ENCODE measurements at places on chromosomes 4 and X.

GRCh38 chr4:43758836-43759235 is 689.8 kb downstream of the KCTD8 start:
- no peak for DNase-seq

DNA sequence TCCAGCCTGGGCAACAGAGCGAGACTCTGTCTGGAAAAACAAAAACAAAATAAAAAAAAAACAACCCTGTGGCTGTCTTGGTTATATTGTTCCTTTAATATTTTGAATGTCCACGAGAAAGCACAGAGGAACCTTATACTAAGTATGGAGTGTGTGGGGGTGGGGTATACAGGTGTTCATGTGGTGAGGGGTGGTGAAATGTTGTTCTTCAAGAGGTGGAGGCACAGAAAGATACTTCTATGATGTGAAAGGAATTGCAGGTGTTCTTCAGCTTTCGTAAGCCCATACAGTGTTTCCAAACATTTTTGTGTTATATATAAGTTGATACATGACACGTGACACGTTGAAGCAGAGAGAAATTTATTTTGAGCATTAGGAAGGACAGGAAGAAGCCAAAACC is 46.4 kb downstream of the SLC9A6 start:
- no peak for DNase-seq

DNA sequence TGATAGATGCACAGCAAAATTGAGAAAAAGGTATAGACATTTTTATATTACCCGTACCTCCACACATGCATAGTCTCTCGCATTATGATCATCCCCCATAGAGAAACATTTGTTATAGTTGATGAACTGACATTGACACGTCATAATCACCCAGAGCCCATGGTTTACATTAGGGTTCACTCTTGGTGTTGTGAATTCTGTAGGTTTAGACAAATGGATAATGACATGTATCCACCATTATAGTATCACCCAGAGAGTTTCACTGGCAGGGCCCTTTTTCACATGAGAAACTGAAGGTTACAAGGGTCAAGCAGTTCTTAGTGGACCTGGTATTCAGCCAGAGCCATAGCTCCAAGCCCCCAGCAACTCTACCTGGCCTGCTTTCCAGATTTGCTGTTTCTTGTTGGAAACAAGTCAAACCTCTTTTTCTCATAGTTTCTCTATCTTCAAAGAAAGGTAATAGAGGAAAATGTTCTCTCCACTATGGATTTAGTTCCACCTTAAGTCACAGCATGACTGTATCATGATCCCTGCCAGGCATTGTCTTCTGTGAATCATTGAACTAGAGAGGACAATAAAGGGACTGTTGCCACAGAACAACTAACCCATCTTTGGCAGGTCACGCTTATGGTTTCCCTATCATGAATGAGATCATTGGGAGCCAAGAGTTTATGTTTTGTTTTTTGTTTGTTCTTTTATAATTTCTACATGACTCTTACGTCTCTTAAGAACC is 64.0 kb downstream of the HHIP start:
- DNase-seq = peak; percentile 27

- DNase-seq = peak; percentile 62
Observed at GRCh38 chrX:42119076-42119475, 195.7 kb upstream of the CASK start.

DNA sequence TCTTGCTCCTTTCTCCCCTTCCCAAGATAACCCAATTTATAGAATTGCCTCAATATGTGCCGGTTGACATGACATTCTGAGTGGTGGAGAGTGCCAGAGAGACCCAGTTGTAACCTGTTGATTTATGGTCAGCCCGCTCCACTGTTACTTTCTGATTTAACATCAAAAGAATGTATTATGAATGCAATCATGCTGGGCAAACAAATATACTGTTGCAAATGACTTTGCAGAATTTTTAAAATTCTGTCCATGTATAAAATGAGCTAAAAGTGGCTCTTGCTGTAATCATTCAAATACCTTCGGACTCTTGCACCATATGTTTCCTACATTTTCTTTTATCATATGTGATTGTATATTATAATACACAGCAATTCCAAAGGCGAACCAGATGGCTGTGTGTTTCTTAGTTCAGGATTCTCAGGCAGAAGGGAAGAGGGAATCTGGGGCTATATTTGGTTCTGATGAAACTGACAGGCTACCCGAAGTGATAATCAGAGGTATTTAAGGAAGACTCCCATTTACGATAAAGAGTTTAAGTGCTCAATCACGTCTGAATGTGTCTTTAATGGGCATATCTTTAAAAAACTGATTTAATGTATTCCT is 131.7 kb downstream of the CLCN4 start:
- DNase-seq = peak; percentile 43

DNA sequence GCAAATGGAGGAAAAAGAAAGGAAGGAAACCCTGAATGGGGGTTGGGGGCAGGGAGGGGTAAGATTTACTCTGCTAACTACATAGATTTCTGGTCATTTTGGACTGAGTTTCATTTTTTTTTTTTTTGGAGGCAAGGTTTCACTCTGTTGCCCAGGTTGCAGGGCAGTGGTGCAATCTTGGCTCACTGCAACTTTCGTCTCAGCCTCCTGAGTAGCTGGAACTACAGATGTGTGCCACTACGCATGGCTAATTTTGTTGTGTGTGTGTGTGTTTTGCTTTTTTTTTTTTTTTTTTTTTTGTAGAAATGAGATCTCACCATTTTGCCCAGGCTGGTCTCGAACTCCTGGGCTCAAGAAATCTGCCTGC is 223.5 kb downstream of the APBB2 start:
- no peak for DNase-seq

GRCh38 chr4:917466-917865 is 14.7 kb downstream of the GAK start:
- no peak for DNase-seq

GRCh38 chr4:184347251-184348239 is 126.8 kb downstream of the IRF2 start:
- DNase-seq = no peak

DNA sequence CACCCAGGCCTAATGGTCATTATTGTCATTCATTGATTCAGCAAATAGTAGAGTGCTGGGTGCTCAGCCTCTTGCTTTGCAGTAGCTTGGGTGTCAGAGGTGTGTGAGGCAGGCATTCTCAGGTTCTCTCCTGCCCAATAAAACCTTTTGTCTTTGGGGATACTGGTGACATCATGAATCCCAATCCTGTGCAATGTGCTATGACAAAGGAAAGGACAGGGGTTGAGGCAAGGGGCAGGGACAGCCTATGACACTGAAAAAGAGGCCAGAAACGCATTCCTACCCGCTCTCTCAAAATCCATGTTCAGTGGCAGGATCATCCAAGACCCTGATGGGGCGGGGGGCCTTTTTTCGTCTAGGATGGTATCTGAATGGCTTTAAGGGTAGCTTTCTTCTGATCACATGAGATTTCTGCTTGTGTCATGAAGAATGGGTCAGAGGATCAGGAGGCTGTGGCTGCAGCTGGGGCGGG is 1.5 kb upstream of the FAM193A start:
- no peak for DNase-seq
